NCI-H446 (cell line): ENCODE measurements at places on chromosomes 3 and 15.

GRCh38 chr3:2978977-2979732 is 131.0 kb downstream of the IL5RA start:
- no peak for DNase-seq

GRCh38 chr3:197349368-197349767 is 51.0 kb upstream of the DLG1 start:
- DNase-seq: no peak

DNA sequence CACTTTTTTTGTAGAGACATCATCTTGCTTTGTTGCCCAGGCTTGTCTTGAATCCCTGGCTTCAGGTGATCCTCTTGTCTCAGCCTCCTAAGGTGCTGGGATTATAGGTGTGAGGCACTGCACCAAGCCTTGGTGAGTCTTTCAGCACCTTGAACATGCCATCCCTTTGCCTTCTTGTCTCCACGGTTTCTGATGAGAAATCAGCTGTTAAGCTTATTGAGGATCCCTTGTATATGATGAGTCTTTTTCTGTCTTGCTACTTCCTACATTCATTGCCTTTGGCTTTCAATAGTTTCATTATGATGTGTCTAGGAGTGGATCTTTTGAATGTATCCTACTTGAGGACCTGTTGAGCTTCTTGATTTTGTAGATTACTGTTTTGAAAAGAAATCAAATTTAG is 35.9 kb upstream of the TMCC1 start:
- DNase-seq: no peak

GRCh38 chr3:12197475-12197874 is 38.8 kb upstream of the TIMP4 start:
- DNase-seq: no peak

- no peak for DNase-seq
Measured at GRCh38 chr3:110815008-110815583, 256.5 kb upstream of the NECTIN3 start.

DNA sequence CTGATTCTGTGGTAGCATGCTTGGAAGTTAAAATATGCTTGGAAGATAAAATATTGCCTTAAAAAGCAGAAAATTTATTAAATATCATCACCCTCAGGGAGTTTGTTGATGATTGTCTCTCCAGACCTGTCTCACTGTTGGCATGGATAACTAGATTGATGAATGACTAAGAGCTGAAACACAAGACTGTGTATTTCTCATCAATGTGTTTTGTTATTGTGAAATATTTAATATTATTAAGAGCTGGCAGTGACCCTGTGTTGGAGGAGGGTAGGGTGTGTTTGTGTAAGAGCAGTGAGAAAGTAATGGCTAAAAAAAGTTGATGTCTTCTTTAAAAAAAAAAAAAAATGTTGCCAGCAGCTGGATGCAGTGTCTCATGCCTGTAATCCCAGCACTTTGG is 82.2 kb downstream of the ITPR1 start:
- no peak for DNase-seq
